ENCODE measurements at places on chromosomes 12 and 14.

- no peaks in the 10 kb centered on the region for H3K36me3 ChIP-seq
- H3K4me1 ChIP-seq: peaks cover 13% of the 10 kb centered on the region
- H3K4me3 ChIP-seq: no peak overlapping the region
Observed at GRCh38 chr12:94089891-94090290, 58.5 kb upstream of the PLXNC1 start.

DNA sequence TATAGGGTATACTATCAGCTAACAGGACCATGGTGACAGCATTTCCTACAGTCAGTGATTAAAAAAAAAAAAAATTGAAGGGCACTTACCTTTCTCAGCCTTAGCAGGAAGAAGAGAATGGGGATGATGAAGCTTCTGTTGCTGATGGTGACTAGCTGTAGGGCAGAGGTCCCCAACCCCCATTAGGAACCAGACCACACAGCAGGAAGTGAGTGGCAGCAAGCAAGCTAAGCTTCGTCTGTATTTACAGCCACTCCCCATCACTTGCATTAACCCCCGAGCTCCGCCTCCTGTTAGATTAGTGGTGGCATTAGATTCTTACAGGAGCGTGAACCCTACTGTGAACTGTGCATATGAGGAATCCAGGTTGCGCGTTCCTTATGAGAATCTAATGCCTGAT lies 91.3 kb upstream of the USP44 start:
- DNase-seq: no peak
- H3K36me3 ChIP-seq: no peaks in the 10 kb centered on the region
- no peak overlapping the region for H3K4me3 ChIP-seq
- no peaks in the 10 kb centered on the region for H3K4me1 ChIP-seq

- peak; percentile 73 for DNase-seq
- H3K4me3 ChIP-seq: peak within 1 kb of the TSS; percentile 76
- H3K4me1 ChIP-seq: peaks cover 36% of the 10 kb centered on the region
- peaks cover 8% of the 10 kb centered on the region for H3K27me3 ChIP-seq
Observed at GRCh38 chr12:55715833-55716581, at the start of gene BLOC1S1. TSS of gene BLOC1S1 (plus strand) at chr12:55716046. CDS start at chr12:55716052, 6 bp downstream.

DNA sequence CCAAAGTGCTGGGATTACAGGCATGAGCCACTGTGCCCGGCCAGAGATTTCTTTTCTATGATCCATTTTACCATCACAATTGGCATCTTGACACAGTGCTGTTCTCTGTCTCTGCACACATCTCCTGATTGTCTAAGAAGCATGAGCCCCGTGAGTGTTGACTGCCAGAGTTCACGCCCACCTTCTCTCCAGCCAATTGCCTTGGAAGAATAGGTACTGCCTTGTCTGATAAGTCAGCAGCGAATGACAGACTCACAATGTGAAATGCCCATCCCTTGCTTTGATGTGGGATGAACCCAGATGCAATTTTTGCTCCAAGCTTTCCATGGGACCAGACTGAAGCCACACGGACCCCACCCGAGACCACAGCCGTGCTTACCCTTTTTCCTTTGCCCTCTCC lies 19.3 kb downstream of the EIF5 start:
- no peak overlapping the region for H3K27ac ChIP-seq
- H3K4me1 ChIP-seq: peaks cover 30% of the 10 kb centered on the region
- H3K36me3 ChIP-seq: no peaks in the 10 kb centered on the region
- H3K4me3 ChIP-seq: no peak overlapping the region
- DNase-seq: no peak

DNA sequence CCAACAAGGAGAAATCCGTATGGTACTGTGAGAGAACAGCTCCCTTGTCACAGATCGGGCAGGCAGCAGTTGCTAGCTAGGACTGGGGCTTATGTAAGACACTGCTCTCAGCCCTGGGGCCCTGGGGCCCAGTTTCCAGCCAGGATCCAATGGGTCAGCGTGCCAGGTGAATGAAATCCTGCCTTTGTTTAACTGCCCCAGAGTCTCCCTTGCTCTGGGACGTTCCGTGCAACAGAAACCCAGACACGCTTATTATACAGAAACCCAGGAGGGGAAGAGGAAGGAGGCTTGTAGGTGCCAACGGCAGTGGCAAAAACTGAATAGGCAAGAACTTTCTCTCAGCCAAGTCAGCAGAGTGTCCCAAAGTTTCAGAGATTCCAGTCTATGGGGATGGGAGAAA lies 110.6 kb downstream of the DIO2 start:
- no peak overlapping the region for H3K4me3 ChIP-seq
- H3K4me1 ChIP-seq: no peaks in the 10 kb centered on the region

DNA sequence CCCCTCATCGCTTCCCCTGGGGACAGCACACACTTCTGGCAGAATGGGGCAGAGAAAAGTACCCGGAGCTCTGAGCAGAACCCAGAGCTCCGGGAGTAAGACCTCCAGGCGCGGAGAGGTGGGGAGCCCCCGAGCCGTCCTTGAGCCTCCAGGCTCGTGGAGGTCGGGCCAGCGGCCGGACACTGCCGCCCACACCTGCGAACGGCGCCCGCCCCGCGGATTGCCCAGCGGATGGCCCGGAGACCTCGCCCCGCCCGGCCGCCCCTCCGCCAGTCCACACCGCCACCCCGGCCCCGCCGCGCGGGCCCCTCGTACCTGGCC lies 344 bp downstream of the SPTLC2 start:
- peaks cover 4% of the 10 kb centered on the region for H3K36me3 ChIP-seq
- peak overlapping the region; percentile 95 for H3K4me3 ChIP-seq
- DNase-seq: no peak
- peak overlapping the region; percentile 91 for H3K27ac ChIP-seq
- H3K4me1 ChIP-seq: peaks cover 21% of the 10 kb centered on the region

GRCh38 chr14:69696204-69696527 lies 70.8 kb upstream of the SRSF5 start:
- peaks cover 30% of the 10 kb centered on the region for H3K4me1 ChIP-seq
- H3K27me3 ChIP-seq: no peaks in the 10 kb centered on the region
- no peak overlapping the region for H3K27ac ChIP-seq
- peaks cover 1% of the 10 kb centered on the region for H3K36me3 ChIP-seq

DNA sequence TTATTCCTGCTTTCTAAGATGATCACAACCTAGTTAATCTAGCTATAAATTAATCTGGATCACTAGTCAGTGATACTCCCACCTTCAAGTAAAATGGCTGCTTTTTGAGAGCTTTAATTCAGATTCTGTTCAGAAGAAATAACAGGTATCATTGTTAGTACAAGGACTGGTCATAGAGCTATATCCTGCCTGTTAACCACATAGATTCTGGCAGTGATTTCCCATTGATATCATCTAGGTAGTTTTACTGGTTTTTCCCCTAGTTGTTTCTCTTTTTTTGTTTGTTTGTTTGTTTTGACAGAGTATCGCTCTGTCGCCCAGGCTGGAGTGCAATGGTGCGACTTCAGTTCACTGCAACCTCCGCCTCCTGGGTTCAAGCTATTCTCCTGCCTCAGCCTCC lies 39.0 kb upstream of the HIF1A start:
- H3K4me1 ChIP-seq: peaks cover 20% of the 10 kb centered on the region
- H3K36me3 ChIP-seq: no peaks in the 10 kb centered on the region
- no peak for DNase-seq
- H3K27me3 ChIP-seq: no peaks in the 10 kb centered on the region
- no peak overlapping the region for H3K27ac ChIP-seq

DNA sequence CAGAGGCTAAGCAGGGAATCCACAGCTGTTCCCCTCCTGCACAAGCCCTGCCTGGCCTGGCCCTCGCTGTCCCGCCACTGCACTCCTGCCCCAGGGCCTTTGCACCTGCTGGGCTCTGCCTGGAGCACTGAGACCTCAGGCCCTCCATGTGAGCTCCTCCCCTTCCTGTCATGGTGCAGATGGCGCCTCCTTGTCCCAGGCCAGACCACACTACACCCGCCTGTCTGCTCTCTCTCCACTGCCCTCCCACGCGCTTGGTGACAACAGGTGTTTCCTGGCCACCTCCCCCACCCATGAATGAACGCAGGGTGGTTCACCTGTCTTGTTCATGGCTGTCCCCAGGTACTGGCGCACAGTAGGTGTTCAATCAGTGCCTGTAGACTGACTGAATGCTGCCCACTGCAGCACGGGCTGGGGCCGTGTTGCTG lies 82.9 kb downstream of the NCOR2 start:
- no peak for DNase-seq
- H3K4me3 ChIP-seq: no peak overlapping the region
- peaks cover 12% of the 10 kb centered on the region for H3K36me3 ChIP-seq
- no peak overlapping the region for H3K27ac ChIP-seq

DNA sequence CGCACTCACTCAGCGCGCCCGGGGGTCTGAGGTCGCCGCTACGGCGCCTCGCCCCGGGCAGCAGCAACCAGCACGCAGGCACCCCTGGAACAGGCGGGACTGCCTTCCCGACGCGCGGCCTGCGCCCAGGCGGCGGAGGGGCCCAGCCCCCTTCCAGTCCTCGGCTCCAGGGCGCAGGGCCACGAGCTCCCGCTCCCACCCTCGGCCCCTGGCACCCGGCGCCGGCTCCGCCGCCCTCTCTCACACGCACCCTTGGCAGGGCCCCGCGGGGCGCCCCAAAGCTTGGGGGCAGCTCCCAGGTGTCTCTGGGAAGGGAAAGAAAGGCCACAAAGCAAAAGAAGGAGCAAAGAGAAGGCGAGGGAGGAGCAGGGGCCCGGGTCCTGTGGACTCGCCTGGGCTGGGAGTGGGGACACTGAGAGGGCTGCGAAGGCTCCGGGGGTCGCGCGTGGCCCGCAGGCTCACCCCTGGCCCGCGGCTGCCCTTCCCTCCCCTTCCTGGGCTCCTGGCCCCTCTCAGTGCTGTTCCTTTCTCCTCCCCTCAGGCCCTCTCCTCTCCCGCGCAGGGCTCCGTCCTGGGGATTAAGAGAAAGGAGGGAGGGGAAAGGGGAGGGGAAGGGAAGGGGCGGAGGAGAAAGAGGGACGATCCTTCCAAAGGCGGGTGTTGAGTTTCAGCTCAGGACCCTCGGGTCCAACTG lies 907 bp upstream of the EFS start:
- H3K4me1 ChIP-seq: peaks cover 21% of the 10 kb centered on the region
- no peak for DNase-seq
- peak overlapping the region; percentile 60 for H3K4me3 ChIP-seq
- H3K27ac ChIP-seq: peak overlapping the region; percentile 39

- H3K36me3 ChIP-seq: no peaks in the 10 kb centered on the region
- H3K4me1 ChIP-seq: no peaks in the 10 kb centered on the region
- H3K27me3 ChIP-seq: no peaks in the 10 kb centered on the region
- no peak within 1 kb of the TSS for H3K27ac ChIP-seq
Observed at GRCh38 chr12:9971181-9971580, at the start of gene CLEC12A. TSS of gene CLEC12A (plus strand) at chr12:9971409. CDS start at chr12:9971597, 188 bp downstream.

DNA sequence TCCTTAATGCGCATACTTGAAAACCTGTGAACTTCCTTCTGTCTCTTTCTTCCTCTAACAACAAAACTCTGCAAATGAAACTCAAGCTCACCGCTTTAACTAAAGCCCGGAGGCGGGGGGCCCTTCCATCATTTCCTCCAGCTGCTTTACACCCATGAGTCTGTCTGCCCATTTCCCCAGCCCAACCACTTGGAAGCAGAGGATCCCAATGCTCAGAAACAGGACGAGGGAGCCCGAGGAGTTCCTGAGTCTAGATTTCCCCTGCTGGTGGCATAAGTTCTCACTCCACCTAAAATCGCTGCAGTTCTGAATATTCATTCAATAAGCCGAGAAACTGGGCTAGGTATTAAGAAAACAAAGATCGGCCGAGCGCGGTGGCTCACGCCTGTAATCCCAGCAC lies 30.8 kb downstream of the GPR19 start:
- DNase-seq: no peak
- no peak overlapping the region for H3K27ac ChIP-seq
- no peaks in the 10 kb centered on the region for H3K27me3 ChIP-seq
- H3K4me3 ChIP-seq: no peak overlapping the region

DNA sequence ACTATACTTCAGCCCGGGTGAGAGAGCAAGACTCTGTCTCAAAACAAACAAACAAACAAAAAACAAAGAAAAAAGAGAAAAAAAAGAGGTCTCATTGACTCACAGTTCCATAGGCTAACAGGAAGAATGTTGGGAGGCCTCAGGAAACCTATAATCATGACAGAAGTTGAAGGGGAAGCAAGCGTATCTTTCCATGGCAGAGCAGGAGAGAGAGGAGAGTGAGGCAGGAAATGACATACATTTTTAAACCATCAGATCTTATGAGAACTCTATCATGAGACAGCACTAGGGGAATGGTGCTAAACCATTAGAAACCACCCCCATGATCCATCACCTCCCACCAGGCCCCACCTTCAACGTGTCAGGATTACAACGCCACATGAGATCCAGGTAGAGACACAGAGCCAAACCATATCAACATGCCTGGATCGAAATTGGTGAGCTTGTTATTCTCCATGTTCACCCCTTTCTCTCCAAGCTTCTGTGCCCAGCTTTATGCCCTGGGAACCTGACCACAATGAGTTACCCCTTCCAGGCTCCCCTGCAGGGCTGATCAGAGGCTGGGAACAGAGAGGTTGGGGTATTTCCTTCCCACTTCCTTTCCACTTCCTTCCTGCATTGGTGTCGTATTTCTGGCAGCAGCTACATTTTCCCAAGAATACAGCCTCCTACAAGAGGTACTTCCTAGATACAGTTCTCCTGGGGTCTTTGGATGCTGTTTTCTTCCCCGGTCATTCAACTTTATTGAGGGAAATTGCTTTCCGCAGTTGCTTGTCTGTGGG lies 219.3 kb upstream of the FLRT2 start:
- no peak overlapping the region for H3K4me3 ChIP-seq
- no peaks in the 10 kb centered on the region for H3K27me3 ChIP-seq
- no peak for DNase-seq
- no peak overlapping the region for H3K27ac ChIP-seq
- H3K36me3 ChIP-seq: no peaks in the 10 kb centered on the region

DNA sequence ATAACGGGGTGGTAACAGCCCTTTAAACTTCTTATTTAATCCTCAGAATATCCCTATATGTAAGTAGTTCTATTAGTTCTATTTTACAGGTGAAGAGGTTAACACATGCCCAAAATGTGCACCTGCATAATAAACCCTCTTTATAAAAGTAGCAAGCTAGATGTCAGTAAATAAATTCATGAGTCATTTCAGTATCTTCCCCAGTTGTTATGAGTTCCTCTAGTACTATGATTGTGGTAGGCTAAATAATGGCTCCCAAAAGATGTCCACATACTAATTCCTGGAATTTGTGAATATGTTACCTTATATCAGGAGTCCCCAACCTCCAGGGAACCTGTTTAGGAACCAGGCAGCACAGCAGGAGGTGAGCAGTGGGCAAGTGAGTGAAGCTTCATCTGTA lies 106.5 kb downstream of the TMTC3 start:
- DNase-seq: no peak
- no peaks in the 10 kb centered on the region for H3K36me3 ChIP-seq
- H3K4me3 ChIP-seq: no peak overlapping the region

- DNase-seq: no peak
- no peaks in the 10 kb centered on the region for H3K4me1 ChIP-seq
- no peaks in the 10 kb centered on the region for H3K27me3 ChIP-seq
- H3K27ac ChIP-seq: no peak overlapping the region
Observed at GRCh38 chr12:53313996-53314395, 7.4 kb downstream of the AAAS start.

DNA sequence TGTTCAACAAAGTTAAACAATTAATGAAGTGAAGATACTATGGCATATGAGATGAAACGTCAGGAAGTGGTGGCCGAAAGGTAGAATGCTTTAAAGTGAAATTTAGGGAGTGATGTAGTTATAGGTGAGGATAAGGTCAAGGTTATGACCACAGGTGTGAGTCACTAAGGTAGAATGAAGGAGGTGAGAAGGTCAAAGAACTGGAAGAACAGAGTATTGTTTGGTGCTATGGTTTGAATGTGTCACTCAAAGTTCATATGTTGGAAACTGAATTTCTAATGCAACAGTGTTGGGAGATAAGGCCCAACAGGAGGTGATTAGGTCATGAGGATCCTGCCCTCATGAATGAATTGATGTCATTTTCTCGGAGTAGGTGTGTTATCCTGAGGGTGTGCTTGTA lies 293.6 kb downstream of the NELL2 start:
- no peak for DNase-seq
- no peaks in the 10 kb centered on the region for H3K4me1 ChIP-seq
- H3K36me3 ChIP-seq: no peaks in the 10 kb centered on the region
- H3K27me3 ChIP-seq: no peaks in the 10 kb centered on the region
